ENCODE measurements at places on chromosomes 2 and 18.

DNA sequence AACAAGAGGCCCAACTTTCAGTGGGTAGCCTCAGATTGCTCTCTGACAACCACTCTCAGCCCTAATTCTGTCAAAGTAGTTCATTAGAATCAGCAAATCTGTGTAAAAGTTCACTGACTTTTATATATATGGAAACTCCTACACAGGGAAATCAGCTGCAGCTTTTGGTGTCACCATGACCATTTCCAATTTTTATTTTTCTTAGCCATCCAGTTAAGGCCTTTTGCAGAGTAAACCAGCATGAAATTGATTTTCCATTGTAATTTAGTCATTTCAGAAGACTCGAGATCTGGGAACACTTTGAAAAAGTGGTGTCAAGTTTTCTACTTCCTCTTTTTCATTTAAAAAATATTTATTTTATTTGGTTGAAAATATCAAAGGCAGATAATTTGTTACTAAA is 263.2 kb downstream of the TMEM182 start:
- DNase-seq = no peak

DNA sequence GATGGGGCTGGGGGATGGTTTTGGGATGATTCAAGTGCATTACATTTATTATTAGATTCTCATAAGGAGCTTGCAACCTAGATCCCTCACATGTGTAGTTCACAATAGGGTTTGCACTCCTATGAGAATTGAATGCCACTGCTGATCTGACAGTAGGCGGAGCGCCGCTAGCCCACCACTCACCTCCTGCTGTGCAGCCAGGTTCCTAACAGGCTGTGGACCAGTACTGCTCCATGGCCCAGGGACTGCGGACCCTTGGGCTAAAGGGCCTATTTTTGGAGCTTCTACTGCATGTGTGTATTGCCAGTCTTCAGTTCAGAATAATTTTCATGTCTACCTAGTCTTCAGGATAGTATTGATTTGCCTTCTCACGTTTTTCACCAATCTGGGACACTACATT is 165.3 kb upstream of the TWIST2 start:
- no peak for DNase-seq

- DNase-seq = no peak
These were observed 10.1 kb downstream of the RPL31 start for GRCh38 chr2:101012054-101012705.

- DNase-seq = no peak
These were observed 548.6 kb upstream of the HS6ST1 start for GRCh38 chr2:128867311-128867710.

GRCh38 chr2:19815746-19816145 is 86.0 kb downstream of the TTC32 start:
- DNase-seq = no peak
